ENCODE measurements at places on chromosomes 3 and 15. TPM values are rescaled to one million over a fixed set of nuclear protein-coding genes. Genes with fewer than 3 reads are reported as not detected.
A peak's percentile ranks its signal among the peaks of the same experiment; 100 is the strongest.

CHL1 gene
- 23.7 TPM for polyA plus RNA-seq

DPPA4 gene
- polyA plus RNA-seq = 4.9 TPM

GRCh38 chr3:31980530-31981205, 394 bp downstream of the OSBPL10 start:
- peak; percentile 64 for DNase-seq

DNA sequence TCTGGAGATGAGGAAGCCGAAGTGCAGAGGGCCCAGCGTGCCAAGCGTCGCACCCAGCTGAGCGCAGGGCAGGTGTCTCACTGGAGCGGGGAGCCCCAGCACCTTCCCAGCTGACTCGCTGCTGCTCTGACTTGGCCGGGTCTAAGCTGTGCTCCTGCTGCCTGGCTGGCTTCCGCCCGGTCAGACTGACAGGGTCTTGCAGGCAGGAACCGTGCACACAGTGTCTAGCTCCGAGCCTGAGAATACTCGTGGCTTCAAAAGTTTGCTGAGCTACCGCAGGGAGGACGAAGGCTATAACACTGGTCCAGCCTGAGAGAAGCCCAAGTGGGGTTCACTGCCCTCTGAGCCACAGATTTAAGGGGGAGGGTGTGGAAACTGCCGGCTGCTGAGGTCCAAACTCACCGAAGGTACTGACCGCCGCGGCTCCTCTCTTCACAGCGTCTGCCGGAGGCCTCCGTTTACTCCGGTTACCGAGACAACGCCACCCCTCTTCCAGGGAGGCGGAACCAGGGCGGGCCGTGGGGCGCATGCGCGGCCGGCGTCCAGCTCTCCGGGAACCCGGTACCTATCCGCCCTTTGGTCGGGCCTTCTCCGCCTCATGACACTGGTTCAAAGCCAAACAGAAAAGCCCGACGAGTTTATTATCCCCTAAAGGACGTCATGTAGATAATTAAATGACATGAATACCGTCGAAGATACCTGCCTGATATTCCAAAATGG, at the start of gene CFAP44:
TSS of gene CFAP44 (minus strand) at position 443 of the 720 bp plus-strand sequence. CDS start 7,829 bp downstream, outside the sequence.
- peak; percentile 72 for DNase-seq

DNA sequence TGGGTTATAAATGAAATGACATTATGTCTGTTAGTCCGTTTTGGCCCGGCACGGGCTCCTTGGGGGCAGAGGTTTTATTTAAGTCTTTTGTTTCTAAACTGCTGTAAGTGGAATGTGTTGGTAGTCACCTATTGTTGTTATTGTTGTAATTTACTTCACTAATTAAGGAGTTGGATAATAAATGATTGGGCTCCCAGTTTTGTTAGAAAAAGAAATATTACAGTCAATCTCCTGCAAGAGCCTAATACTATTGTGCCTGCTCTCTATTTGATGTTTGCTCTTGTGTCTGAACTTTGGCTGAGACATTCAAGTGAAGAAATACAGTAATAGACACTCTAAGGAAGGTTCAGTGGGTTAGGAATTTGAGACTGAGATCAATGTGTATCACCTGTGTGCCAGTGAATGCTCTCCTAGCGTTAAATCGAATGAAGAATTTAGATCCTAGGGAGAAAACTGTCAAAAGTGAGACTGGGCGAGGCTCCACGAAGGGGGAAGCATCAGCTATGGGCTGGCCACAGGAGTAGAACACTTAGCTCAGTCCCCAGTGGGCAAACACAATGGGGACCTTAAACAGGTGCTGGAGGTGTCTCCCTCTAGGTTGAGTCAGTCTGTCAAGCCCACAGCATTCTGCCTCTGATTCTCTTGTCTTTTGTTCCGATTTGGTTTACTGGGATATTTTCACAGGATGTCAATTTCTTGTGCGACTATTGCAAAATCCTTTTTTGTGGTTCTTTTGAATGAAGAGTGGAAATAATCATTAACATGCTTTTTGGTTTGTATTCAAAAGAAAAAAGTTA, 1.2 kb downstream of the ROBO2 start:
- peak; percentile 52 for DNase-seq

DNA sequence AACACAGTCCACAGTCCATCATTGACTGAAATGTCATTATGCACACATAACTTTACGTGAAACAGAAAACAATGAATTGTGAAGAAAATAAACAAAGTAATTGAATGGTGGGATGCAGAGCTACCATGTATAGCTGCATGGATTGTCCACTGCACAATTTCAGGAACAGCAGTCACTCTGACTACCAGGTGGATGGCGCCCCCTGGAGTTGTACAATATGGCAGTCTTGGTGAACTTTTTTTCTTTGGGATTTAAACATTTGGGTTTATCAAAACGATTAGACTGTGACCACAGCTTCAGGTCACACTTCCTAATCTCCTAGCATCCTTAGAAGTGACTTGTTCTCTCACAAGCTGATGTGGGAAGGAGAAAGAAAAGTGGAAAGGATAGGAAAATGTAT, 48.9 kb upstream of the TCF12 start:
- no peak for DNase-seq

DNA sequence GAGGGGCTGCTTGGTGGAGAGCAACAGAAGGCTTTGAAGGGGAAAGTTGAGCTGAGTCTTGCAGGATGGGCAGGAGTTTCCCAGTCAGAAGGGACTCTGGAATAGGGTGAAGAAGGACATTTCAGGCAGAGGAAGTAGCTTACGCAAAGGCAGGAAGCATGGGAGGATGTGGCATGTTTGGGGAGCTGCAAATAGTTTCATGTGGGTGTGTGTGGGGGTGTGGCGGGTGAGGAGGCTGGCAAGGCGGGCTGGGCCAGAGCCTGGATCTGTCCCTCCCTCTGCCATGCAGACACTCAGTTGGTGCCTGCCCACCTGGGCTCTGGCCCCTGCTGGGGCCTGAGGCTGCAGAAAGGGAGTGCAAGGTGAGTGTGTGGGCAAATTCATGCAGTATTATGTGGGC, 10.4 kb downstream of the TEX264 start:
- no peak for DNase-seq

- DNase-seq = no peak
These were observed 15.2 kb downstream of the IVD start for GRCh38 chr15:40420793-40421192.

Measured in left renal cortex interstitium (tissue), 4 donors.